Fibroblast of skin of left biceps (primary cell): ENCODE measurements at places on chromosomes 1 and 21.

DNA sequence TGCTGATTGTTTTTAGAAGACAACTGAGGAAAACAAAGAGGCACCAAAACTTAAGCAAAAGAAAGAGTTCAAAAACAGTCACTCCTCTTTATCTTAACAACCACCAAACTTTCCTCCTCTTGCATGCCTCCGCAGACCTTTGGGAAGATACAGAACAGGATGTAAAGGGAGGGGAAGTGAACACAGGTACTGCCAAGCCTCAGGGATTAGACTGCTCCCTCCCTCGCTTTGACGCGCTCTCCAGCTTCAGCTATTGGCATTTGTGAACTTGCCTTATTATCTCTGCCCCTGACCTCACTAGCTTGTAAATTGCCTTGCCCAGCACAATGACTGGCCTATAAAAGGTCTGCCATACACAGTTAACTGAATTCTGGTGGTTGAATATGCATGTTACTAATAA, 4.8 kb upstream of the SRP9 start:
- DNase-seq = no peak

- no peak for DNase-seq
These were observed 51.0 kb downstream of the RAB3GAP2 start for GRCh38 chr1:220221269-220221668.

- DNase-seq = no peak
These were observed 613 bp downstream of the ZFYVE9 start for GRCh38 chr1:52142220-52143183.

DNA sequence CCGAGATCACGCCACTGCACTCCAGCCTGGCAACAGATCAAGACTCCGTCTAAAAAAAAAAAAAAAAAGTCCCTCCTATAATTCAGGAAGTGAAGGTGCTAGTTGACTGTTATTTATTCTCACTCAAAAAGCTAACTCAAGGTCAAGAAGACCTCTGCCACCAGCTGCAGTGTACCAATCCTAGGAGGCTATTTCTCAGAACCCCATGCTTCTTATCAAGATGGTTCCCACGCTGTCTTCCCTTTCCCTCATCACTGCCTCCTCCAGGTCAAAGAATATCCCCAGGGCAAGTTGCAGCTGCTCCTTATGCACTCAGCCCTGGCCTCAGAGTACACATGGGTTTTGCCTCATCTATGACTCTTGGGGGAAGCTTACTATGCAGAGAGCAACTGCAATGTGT, 53.6 kb downstream of the RERE start:
- no peak for DNase-seq

DNA sequence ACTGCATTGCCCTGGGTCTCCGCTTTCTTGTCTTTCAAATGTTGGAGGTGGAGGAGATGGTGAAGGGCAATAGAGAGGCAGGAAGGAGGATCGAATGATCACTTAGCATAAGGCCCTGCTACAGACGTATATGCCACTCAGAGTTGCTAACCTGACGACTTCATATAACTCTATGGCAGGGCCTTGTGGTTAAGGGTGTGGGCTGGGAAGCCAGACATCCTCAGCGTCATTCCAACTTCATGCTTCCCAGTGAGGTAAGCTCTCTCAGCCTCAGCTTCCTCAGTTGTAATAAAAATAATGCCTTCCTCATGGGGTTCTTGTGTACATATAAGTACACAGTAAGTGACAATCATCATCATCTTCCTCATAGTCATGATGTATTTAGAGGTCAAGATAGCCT, 54.6 kb downstream of the CASQ2 start:
- DNase-seq = no peak

- DNase-seq = peak; percentile 59
These were observed 60.5 kb downstream of the ERI3 start for GRCh38 chr1:44294588-44295007.

DNA sequence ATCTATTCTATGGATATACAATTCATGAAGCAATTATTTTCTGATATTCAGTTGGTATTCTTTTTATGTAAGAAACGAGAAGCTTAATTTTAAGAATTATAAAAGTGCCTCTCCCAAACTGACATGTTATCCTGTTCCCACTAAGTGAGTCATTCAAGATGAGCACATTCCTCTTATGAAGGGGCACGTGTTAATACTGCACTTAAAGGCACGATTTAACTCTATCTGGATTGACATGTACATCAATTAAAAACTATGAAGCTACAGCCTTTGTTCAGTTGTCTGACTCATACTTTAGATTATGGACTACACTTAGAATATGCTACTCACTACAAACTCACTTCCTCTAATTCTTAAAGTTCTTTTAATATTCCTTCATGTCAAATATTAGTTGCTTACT, 111.6 kb downstream of the CYYR1 start:
- DNase-seq = no peak

DNA sequence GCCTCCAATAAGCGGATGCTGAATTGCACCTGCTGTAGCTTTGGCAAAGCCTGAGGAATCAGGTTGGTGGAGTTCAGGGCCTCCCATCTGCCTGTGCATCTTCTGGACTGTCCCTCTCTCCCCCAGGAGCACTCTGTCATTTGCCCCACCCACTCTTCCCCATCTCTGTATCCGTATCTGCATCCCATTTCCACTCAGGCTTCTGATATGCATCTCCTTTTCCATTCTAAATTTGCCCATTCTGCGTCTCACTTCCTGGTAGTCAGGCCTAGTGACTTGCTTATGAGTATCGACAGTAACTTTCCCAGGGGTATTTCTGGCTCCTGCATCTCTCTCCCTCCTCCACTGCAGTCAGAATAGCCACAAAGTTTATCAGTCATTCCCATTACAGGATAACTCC, 15.6 kb downstream of the MR1 start:
- DNase-seq = no peak

- DNase-seq = no peak
These were observed 599.4 kb downstream of the LTN1 start for GRCh38 chr21:28393279-28393678.

GRCh38 chr1:234844479-234845031, 234.6 kb upstream of the IRF2BP2 start:
- no peak for DNase-seq

DNA sequence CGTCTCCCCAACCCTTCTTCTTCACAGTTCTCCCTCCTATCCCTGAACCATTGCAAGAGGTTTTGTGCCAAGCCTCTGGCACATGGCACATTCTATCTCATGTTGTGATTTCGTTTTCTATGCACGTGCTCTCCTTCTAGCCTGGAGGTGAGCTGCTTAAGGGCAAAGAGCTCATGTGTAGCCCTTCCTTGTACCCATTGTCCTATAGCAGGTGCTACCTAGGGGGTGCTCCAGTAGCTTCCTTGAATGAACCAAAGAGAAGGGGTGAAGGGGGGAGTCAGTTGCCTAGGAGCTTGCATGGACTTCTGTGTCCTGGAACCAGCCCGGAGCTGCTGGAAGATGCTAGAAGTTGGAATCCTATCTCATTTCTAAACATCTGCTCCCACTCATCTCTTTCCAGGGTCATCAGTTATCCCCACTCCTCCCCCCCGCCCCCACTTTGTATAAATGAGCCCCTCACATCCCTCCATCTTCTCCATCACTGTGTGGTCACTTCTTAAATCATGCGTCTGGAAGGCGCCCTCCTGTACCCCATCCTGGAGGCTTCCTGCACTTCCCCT, 535 bp upstream of the DISC1 start:
- no peak for DNase-seq
